ENCODE measurements at places on chromosomes 11 and 22.

- DNase-seq = no peak
Measured at GRCh38 chr11:47055534-47055933, 119.0 kb downstream of the CSTPP1 start.

DNA sequence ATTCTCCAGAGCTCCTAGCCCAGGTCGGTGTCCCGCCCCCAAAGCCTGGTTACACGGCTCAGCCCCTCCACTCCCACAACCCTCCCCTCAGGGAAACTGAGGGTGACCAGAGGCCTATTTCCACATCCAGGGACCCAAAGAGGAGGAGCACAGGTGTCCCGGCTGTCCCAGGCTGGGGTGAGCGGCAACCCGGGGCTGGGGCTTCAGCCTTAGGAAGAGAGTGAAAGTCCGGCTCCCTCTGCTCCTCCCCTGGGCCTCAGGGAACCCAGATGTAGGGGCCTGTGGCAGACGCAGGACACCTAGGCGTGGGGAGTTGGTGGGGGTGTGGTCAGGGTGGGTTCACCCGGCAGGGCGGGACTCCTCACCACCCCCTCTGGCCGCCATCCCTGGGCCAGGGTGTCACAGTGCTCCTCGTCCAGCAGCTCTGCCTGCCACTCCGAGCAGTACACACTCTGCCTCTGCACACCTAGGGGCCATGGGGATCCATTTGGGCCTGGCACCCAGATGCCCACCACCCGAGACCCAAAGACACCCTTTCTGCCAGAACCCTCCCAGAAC is 63.1 kb downstream of the ARFGAP3 start:
- no peak for DNase-seq

- peak; percentile 32 for DNase-seq
Measured at GRCh38 chr11:14422052-14422813, 63.2 kb upstream of the RRAS2 start.

GRCh38 chr11:87290304-87290922 is 252.7 kb downstream of the TMEM135 start:
- DNase-seq = peak; percentile 69

DNA sequence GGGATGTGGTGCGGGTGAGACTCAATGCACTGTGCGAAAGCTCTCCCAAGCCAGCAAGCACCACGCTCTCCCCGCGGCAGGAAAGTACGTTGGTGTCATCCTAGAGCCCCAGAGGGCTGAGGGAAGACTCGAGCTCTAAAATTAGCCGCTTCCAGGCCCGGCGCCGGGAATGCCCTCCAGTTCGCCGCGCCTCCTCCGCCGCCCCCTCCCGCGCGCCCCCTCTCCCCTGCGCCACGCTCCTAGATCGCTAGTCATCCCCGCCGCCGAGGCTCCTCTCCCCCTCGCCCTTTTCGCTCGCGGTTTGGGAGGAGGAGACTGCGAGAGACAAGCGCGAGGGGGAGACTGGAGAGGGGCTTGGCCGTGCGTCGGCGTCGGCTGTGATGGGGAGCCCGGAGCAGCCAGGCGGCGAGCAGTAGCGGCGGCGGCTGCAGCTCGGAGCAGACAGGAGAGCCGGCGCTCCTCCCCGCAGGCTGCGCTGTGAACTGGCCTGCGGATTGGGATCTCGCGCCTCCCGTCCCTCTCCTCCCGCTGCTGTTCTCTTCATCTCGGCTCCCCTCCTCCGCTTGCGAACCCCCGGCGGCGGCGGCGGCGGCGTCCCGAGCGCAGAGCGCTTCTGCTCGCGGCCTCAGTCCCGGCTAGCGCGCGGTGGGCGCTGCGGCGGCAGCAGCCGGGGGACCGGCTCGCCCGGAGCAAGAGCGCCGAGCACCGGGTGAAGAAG is at the start of gene FAT3:
FAT3 (plus strand) TSS at position 412 of the 718 bp plus-strand sequence. CDS start 127,295 bp downstream, outside the sequence.
- DNase-seq = no peak

GRCh38 chr11:32341620-32342613 is 93.4 kb downstream of the WT1 start:
- no peak for DNase-seq

GRCh38 chr11:12567746-12568460 is 106.3 kb upstream of the TEAD1 start:
- no peak for DNase-seq

GRCh38 chr11:123206791-123207434 is 11.9 kb upstream of the CLMP start:
- no peak for DNase-seq

- no peak for DNase-seq
Measured at GRCh38 chr22:31800065-31800464, 46.2 kb downstream of the DEPDC5 start.

DNA sequence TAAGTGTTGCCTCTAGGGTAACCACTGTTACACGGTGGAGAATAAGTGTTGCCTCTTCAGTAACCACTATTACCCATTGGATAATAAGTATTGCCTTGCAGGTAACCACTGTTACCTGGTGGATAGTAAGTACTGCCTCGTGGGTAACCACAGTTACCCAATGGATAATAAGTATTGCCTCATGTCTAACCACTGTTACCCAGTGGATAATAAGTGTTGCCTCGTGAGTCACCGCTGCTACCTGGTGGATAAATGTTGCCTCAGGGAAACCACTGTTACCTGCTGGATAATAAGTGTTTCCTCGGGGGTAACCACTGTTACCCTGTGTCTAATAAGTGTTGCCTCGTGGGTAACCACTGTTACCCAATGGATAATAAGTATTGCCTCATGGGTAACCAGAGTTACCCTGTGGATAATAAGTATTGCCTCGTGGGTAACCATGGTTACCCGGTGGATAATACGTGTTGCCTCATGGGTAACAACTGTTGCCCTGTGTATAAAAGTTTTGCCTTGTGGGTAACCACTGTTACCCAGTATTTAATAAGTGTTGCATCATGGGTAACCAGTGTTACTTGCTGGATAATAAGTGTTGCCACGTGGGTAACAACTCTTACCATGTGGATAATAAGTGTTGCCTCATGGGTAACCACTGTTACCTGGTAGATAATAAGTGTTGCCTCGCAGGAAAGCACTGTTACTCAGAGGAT is 12.3 kb upstream of the NXPE4 start:
- no peak for DNase-seq

- DNase-seq = no peak
Measured at GRCh38 chr11:78767027-78767932, 192.6 kb upstream of the NARS2 start.

- DNase-seq = no peak
Measured at GRCh38 chr22:46636221-46637002, 16.2 kb downstream of the GRAMD4 start.

DNA sequence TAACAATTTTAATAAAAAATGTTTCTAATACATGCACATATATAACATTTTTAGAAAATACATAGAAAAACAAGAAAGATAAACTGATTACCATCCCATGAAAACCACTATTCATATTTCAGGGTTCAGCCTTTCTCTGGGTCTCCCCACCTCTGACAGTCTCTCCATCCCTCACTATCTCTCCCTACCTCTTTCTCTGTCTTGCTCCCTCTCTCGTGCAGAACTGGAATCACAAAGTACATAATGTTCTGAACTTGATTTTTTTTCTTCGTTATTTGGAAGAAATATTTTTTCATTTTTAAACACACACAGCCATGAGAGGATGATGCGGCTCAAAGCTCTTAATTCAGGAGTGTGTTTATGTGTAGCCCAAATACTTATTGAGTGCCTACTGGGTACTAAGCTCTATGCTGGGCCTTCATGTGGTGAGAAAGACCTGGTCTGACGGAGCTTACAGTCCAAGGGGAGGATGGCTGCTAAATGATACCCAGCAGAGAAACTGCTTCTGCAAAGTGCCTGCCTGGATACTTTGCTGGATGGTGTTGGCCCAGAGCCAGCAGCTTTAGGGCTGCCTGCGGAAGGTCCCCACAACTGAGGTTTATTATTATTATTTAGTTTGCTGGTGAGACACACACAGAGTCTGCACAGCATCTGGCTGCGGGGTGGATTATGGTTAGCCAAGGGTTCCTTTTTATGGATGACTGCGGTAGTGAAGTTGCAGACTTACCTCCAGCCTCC is 42.6 kb downstream of the SC5D start:
- peak; percentile 4 for DNase-seq

- no peak for DNase-seq
Measured at GRCh38 chr11:119672597-119672996, 56.4 kb downstream of the NECTIN1 start.

DNA sequence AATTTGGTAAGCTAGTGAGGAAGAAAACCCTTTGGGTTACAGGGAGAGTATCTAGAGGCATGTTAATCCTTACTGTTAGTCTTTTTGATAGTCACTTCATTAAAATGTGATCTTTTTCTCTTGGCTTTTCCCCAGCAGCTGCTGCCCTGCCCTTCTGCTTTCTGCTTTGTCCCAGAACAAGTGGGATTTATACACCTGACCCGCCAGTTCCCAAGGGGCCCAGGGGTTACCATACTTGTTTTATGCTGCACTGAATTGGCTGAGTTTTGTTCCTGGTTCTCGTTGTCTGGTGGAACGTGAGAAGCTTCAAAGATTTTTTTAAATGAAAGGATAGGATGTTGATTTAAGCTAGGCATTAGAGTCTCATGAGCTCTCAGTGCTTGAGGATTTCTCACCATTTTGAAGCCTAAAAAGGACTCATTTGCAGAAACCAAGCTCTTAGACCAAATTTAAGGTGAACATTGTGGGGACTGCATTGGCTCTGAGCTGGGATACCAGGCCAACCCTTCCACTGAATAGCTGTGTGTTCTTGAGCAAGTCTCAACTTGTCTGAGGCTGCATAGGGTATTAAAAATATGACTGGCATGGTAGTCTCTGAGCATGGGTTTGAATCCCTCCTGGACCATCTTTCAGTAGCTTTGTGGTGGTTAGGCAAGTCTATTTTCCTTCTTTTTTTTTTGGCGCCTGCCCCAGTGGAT is 6.6 kb downstream of the LIMK2 start:
- DNase-seq = no peak

GRCh38 chr22:20062043-20062765 is 17.8 kb upstream of the DGCR8 start:
- DNase-seq = no peak

GRCh38 chr11:42528911-42529310 is 782.9 kb upstream of the API5 start:
- no peak for DNase-seq

DNA sequence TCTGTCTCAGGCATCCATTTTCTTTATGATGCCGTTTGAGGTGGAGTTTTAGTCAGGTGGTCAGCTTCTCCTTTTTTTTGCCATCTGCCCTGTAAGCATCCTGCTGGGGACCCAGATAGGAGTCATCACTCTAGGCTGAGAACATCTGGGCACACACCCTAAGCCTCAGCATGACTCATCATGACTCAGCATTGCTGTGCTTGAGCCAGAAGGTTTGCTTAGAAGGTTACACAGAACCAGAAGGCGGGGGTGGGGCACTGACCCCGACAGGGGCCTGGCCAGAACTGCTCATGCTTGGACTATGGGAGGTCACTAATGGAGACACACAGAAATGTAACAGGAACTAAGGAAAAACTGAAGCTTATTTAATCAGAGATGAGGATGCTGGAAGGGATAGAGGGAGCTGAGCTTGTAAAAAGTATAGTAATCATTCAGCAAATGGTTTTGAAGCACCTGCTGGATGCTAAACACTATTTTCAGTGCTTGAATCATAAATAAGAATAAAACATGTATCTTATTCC is 10.9 kb upstream of the HBE1 start:
- DNase-seq = no peak

DNA sequence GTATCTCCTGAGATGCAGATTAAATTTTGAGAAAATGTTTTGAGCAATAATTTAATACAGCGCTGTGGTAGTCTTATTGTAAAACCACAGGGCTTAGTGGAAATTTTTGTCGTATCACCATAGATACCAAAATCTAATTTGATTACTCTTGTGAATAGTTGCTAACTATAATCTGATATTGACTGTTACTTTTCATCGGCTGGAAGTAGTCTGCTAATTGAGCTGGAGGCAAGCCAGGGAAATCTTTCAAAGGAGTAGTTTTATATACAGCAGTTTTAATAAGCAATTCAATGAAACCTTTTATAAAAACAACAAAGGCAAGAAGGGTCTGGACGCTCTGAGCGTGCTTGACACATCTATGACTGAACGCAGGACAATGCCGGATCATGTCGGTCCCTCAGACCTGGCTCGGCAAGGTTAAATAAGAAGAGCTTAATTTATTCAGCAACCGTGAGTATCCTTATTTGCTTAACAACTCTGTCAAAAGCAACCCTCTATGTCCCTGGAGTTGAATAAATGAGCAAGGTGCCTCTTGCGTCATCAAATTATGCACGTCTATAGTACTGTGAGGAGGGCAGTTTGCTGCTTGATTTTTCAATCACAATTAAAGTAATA is 121.2 kb downstream of the NCAM1 start:
- no peak for DNase-seq

DNA sequence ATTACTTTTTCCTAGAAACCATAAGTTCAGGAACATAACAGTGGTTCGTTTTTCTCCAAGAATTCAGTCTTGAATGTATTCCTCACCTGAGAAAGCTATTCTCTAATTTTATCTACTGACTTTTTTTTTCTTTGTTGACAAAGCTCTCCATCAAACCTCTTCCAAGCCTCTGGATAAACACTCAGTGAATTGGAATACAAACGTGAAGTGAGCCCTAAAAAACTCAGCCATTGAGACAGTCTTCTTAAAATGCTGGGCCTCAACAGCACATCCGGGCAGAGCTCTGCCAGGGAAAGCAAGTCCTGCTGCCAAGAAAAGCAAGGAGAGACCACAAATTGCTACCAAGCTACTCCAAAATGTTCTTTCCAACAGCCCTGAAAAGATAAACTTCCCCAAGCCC is 7.7 kb upstream of the SLC1A2 start:
- DNase-seq = no peak

GRCh38 chr22:41009222-41009948 is 58.2 kb downstream of the RBX1 start:
- DNase-seq = peak; percentile 68

- no peak for DNase-seq
Measured at GRCh38 chr11:126746443-126746842, 254.1 kb downstream of the KIRREL3 start.

DNA sequence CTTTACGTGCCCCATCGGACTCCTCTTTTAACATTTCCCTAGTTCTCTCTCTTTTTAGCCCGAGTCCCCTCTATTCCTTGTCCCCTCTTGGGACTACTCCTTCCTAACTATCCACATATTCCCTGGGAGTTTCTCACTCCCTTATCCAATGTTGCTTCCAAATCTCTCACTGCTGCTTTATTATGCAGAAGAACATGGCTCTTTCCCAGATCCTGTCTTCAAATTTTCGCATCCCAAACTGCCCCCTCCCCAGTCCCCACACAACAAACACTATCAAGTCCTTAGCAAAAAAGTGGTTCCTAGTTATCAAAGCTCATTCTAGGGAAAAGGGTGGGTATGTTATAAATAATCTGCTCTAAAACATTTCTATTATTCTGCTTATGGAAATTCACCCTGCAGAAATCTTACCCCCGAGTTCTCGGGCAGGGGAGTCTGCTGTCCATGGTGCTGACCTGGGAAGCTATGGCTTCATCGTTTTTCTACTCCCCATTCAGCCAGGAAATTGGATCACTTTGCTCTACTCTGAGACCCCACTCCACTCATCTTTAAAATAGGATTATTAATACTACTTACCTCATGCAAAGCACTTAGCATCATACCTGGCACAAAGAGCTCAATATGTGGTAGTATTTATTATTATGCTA is 393.5 kb downstream of the BUD13 start:
- DNase-seq = peak; percentile 3

DNA sequence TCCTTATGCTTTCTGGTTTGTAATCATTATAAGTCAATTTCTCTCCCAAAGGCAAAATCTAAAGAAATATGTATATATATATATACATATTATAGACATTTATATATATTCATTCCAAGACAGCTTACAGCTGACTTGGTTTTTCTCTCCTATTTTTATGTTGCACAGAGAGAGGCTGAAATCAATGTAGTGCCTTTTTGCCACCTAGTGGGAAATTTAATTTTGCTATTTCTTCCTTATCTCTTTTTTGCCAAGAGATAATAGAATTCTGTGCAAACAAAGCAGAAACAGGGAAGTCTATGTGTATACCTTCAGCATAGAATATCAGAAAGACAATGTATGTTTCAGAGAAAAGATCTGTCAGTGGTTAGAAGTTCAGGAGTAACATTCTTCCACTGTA is 186.0 kb upstream of the ANO5 start:
- DNase-seq = no peak
